ENCODE measurements at places on chromosomes 2 and 18. TPM values are rescaled to one million over a fixed set of nuclear protein-coding genes. Genes with fewer than 3 reads are reported as not detected.

DNA sequence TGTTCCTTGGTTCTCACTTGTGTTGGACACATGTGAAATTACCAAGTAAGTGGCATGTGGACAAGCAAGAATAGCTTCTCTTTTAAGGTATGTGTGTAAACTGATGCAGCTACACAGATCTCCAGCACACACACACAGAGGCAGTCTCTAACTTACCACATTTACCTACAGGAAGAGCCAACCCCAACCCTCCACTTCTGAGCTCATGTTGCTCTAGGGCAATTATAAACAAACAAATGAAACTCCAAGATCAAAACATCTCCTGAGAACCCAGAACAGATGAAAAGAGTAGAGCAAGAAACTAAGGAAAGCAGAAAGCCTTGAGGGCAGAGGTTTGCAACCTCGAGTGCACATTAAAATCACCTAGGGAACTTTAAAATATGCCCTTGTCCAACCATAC lies 16.0 kb upstream of the TMEM37 start:
- no peak for DNase-seq

- DNase-seq: no peak
These were observed 354.6 kb upstream of the RAB12 start for GRCh38 chr18:8254654-8255053.

DNA sequence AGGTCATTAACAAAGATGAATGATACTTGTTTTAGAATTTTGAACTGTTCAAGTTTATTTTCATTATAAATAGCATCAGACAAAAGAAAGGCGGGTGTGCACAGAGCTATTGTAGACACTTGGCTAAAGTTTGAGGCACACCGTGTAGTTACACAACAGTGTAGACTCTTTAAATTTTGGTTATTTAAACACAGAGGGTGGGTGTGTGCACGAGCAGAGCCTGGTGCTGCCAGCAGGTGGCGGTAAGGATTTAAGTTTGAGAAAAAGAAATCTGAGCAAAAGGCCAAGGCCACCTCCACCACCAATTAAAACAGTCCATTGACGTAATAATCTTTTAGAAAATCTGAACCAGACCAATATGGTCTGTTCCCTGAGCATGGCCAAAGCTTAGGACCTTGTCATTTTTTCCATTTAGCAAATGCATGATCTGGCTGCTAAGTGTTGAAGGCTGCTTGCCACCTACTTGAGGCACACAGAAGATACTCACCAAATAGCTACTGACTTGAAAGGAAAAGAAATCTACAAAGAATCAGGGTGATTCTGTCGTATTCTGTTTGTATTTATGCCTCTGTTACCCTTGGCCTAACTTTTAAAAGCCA lies 14.3 kb downstream of the COPS7B start:
- peak; percentile 51 for DNase-seq

GRCh38 chr18:22483407-22483806 lies 65.7 kb upstream of the CTAGE1 start:
- DNase-seq: no peak

DNA sequence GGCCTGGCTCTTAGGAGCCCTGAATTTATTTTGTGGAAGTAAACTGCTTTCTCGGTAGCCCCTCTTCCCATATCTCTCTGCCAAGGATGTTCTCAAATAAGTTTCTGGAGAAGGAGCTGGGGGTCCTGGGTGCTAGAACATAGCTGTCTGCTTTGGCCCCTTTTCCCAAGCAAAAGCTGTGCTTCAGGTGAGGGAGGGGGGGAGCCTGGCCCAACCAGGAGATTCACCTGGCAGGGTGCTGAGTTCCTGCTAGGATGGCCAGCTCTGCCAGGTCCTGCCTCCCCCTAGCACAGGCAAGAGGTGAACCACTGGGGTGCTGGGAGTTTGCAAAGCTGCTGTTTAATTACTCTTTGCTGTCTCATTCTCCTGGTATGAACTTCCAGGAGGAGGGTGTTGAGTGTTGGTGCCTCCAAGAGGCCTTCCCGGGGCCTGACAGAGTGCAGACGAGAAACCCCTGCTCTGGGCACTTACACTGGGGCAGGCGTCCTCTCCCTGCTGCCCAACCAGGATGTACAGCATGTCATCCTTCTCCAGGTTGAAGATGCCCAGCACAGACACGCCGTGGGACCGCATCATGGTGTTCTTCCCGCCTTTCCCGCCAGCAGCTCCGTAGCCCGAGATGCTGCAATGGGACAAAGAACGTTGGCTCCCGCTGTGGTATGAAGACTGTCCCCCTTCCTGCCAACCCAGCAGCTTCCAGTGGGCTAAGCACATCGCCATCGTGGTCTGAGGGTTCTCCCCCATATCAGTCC lies 124.2 kb downstream of the CLIP4 start:
- DNase-seq: no peak

PDE1A gene
- 1.7 TPM for polyA plus RNA-seq

ERBB4 gene
- 4.5 TPM for polyA plus RNA-seq
